ENCODE measurements at places on chromosomes 5 and 9. TPM values are rescaled to one million over a fixed set of nuclear protein-coding genes. Genes with fewer than 3 reads are reported as not detected.
A peak's percentile ranks its signal among the peaks of the same experiment; 100 is the strongest.

- peak within 1 kb of the TSS; percentile 17 for H3K4me3 ChIP-seq
- H3K36me3 ChIP-seq = no peaks in the 10 kb centered on the region
- H3K27me3 ChIP-seq = no peaks in the 10 kb centered on the region
- no peaks in the 10 kb centered on the region for H3K4me1 ChIP-seq
Observed at GRCh38 chr9:6215562-6215961, at the start of gene IL33. Gene IL33 (plus strand): TSS chr9:6215807. CDS start chr9:6241695, 25,888 bp downstream.

The CCL28 gene
- total RNA-seq = 0.19 TPM

- no peak overlapping the region for H3K4me3 ChIP-seq
- H3K36me3 ChIP-seq = no peaks in the 10 kb centered on the region
- H3K27ac ChIP-seq = no peak overlapping the region
- H3K27me3 ChIP-seq = no peaks in the 10 kb centered on the region
- no peaks in the 10 kb centered on the region for H3K4me1 ChIP-seq
- DNase-seq = no peak
Observed at GRCh38 chr9:124512806-124513204, 5.6 kb upstream of the NR5A1 start.

The PCAT7 gene
- not detected for total RNA-seq

The TMEFF1 gene
- not detected for total RNA-seq

GRCh38 chr5:127088251-127088650 lies 14.9 kb upstream of the C5orf63 start:
- H3K27ac ChIP-seq = no peak overlapping the region
- DNase-seq = no peak
- no peaks in the 10 kb centered on the region for H3K27me3 ChIP-seq
- H3K4me3 ChIP-seq = no peak overlapping the region

DNA sequence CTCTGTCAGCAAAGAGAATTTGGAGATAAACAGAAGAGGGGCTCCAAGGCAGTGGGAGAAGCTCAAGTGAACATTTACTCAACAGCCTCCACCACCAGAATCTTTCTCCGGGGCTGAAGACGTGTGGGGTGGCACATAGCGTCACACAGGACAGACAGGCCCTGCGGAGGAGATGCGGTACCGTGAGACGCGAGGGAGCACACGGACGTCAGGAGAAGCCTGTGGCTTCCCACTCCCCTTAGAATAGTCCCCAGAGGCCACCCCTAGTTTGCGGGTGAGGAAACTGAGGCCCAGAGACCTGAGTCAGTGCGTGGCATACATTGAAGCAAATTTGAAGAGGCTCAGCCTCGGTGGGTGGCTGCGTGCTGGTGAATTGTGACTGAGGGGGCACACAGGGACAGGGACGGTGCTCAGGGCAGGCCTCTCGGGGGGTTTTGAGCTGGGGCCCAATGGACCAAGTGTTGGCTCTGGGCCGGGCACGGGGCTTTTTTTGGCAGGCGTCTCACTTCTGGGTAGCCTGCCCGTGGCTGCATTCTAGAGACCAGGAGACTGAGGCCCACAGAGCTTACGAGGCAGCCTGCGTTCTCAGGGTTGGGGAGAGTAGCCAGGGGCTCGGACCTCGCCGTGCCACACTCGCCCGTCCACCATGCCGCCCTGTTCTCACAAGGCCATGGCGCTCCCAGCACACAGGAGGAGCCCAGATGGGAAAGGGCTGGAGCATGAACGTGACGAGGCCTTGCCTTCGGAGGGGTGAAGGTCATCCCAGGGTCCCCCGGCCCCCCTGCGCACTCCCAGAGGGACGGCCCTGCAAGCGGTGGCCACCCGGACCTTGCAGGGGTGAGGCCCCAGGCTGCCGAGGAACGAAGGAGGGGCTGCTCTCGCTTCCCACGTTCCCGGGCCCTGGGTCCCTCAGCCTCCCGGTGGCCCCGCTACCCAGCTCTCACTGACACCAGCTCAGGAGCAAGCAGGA lies 220.6 kb downstream of the C9orf50 start:
- no peaks in the 10 kb centered on the region for H3K4me1 ChIP-seq
- H3K27ac ChIP-seq = no peak overlapping the region
- no peaks in the 10 kb centered on the region for H3K27me3 ChIP-seq
- H3K36me3 ChIP-seq = no peaks in the 10 kb centered on the region

DNA sequence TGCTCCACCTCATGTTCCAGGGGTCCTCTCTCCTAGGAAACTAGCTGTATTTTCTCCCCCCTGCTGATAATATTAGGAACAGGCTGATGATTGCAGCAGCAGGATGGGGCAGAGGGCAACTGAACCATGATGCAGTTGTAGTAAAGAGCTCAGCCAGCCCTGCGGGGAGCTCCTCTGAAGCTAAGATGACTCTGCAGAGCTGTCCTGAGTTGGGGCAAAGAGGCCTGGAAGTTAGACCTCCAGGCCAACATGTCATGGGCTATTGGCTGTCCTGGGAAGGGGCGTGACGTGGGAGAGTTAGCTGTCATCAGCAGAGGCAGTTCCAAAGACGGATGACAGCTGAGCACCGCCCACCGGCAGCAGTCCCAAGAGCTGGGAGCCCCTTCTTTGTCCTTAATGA lies 6.6 kb upstream of the FBP1 start:
- no peaks in the 10 kb centered on the region for H3K27me3 ChIP-seq
- H3K4me3 ChIP-seq = no peak overlapping the region
- no peak for DNase-seq
- no peaks in the 10 kb centered on the region for H3K4me1 ChIP-seq
- no peaks in the 10 kb centered on the region for H3K36me3 ChIP-seq

The ANKRD34B gene
- not detected for total RNA-seq

The SPINK6 gene
- not detected for total RNA-seq

DNA sequence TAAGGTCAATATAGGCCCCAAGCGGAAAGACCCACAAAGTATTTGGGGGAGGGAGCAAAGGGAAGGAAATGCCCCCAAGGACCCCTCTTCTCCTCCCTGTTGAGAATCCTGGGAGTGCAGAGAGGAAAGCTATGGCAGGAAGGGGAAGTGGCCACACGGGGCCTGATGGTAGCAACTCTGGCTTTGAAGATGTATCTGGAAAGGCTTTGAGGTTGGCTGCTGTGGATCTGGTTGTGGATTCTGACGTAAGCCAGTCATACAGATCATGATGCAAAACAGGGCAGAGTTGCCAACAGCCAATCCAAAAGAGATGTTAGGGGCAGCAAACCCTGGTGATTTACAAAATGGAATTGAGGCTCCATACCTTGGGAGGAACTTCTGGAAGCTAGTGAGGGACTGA lies 108.8 kb downstream of the PRKACG start:
- no peak overlapping the region for H3K4me3 ChIP-seq
- DNase-seq = no peak
- no peaks in the 10 kb centered on the region for H3K36me3 ChIP-seq
- H3K27ac ChIP-seq = no peak overlapping the region

- no peaks in the 10 kb centered on the region for H3K27me3 ChIP-seq
- H3K4me1 ChIP-seq = no peaks in the 10 kb centered on the region
- H3K36me3 ChIP-seq = no peaks in the 10 kb centered on the region
- DNase-seq = no peak
- no peak overlapping the region for H3K4me3 ChIP-seq
- H3K27ac ChIP-seq = no peak overlapping the region
Observed at GRCh38 chr9:137970686-137971476, 93.3 kb downstream of the CACNA1B start.

DNA sequence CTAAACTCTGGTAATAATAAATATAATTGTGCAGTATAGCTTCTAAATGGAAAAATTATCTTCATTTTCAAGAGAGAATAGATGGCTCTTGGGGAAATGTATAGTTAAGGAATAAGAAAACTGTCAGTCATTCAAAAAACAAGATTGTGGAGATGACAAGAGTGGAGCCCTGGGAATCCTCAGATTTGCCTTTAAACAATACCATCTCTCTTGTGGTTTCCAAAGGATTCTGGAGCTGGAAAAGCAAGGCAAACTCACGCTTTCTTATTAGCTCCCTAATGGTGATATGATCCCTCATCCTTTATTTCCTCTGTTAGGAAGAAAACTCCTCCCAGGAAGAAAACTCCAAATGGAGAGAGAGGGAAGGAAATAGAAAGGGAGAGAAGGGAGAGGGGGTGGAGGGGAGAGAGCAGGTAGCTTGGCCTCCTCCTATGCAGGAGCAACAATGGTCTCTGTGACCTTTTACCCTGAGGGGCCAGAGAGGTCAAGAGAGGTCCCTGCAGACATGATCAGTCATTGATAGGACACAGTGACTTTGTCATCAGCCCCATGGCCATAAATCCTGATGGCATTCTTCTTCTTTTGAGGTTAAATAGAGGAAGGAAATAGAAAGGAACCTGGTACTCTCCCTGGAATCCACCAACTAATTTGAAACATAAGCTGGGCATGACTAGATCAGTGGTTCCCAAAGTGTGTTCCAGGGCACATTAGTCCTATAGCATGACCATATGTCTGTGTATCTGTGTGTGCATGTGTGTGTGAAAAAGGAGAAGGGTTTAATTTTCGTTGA lies 312.2 kb downstream of the ARRDC3 start:
- no peak overlapping the region for H3K27ac ChIP-seq
- no peak overlapping the region for H3K4me3 ChIP-seq
- no peak for DNase-seq
- H3K36me3 ChIP-seq = no peaks in the 10 kb centered on the region
